ENCODE measurements at places on chromosomes 16 and 17.

GRCh38 chr16:30527635-30528178 lies 1.3 kb upstream of the ZNF768 start:
- no peaks in the 10 kb centered on the region for H3K27me3 ChIP-seq
- DNase-seq, result no peak
- H3K36me3 ChIP-seq, result no peaks in the 10 kb centered on the region
- peak overlapping the region; percentile 97 for H3K27ac ChIP-seq

DNA sequence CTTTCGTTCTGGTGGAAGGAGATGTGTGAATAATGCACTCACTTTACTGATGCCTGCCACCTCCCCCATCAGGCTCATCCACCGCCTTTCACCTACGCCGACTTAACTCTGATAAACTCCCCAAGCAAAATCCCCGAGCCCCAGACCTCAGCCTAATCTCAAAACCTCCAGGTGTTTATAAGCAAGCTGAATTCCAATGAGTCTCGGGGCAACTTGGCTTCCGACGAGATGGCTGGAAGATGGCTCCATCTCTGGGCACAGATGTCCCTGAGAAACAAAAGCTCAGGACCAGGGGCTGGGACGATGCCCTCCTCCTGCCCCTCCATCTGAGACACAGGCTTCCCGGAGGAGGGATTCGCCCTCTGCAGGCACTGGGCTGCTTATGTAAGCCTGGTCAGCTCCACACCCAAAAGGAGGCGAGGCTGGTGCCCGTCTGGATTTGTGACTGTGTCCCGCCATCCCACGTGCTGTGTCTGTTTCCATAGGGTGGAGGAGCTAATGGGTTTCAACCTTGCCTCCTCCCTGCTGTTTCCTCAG lies 386.4 kb upstream of the TNRC6C start:
- DNase-seq, result no peak
- no peak overlapping the region for H3K27ac ChIP-seq
- no peak overlapping the region for H3K4me3 ChIP-seq
- H3K36me3 ChIP-seq, result no peaks in the 10 kb centered on the region
- H3K4me1 ChIP-seq, result no peaks in the 10 kb centered on the region
- no peaks in the 10 kb centered on the region for H3K27me3 ChIP-seq

DNA sequence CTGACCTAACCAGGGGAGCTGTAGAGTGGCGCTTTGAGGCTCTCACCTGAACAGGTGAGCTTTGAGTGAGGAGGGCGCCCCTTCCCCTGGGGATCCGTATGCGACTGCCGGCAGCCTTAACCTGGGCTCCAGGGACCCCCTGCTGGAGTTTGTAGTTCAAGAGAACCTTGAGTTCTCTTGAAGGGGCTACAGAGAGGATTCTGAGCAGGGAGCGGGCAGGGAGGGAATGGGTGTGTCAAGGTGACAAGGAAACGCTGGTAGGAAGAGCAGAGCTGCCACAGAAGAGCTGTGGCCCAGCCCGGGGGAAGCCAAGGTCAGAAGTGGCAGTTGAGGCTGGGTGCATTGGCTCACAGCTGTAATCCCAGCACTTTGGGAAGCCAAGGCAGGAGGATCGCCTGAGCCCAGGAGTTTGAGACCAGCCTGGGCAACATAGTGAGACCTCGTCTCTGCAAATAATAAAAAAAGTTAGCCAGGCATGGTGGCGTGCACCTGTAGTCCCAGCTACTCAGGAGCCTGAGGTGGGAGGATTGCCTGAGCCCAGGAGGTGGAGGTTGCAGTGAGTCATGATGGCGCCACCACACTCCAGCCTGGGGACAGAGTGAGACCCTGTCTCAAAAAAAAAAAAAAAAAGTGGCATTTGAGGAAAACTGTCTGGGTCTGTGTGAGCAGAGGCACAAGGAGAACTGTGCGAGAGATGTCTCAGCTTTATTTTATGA lies 1.2 kb downstream of the LLGL2 start:
- H3K27me3 ChIP-seq, result no peaks in the 10 kb centered on the region
- H3K4me3 ChIP-seq, result peak overlapping the region; percentile 75
- peaks cover 17% of the 10 kb centered on the region for H3K4me1 ChIP-seq
- H3K36me3 ChIP-seq, result peaks cover 2% of the 10 kb centered on the region

DNA sequence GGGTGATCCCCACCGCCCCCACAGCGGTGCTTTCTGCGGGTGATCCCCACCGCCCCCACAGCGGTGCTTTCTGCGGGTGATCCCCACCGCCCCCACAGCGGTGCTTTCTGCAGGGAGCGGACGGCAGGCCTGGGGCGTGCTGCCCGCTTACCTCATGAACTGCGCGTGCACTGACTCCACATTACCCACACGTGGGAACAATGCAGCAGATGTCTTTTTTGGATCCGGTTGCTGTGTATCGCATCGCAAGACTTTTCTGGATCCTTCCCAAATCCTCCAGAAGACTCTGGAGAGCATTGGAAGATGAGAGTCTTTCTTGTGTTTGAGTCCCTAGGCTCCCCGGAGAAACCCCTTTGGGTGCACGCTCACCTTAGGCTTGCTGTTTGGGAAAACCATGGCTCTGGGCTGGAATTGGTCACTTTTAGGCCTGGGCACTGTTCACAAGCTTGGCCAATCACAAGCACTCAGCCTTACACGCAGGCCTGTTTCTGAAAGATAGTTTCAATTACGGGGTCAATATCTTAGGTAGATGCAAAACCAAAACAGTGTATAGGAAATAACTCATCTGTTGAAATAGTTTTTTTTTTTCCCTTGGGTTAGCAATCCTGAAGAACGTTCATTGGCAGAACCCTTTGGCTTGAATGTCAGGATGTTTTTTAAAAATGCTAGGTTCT lies 201.8 kb downstream of the RPTOR start:
- H3K27ac ChIP-seq, result no peak overlapping the region
- H3K4me1 ChIP-seq, result no peaks in the 10 kb centered on the region
- no peaks in the 10 kb centered on the region for H3K36me3 ChIP-seq
- no peaks in the 10 kb centered on the region for H3K27me3 ChIP-seq
- DNase-seq, result no peak

DNA sequence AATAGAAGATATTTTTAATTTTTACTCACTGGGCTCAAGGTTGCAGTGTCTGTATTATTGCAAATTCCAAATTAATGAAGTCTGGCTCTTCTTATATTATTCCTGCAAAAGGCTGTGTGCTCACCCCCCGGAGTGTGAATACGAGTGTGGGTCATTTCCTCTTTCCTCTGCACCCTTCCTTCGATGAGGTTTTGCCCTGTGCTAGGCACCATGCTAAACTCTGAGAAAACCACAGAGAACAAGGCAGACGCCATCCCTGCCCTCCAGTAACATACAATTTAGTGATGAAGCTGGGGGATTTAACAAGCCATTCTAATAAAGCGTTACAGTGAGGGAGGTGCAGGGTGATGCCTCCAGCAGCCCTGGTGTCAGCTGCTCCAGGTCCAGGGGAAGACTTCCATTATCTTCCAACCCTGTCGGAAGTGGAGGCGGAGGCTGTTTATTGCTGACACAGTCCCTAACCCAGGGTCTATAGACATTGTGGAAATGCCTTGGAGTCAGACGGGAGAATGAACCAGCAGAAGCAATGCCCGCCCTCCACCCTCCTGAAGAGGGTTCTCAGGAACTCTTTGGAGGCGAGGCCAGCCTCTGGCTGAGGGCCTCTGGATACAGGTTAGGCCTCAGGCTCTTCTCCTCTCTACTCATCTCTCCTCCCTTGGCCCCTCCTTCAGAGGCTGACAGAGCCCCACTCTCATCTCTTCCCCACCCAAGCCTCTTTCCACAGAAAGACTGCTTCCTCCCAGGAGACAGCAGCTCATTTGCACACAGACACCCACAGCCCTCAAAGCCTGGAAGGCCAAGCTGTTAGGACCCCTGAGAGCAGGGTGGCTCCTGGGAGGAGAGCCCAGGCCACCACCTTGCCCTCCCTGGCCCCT lies 2.0 kb upstream of the ACE start:
- no peak overlapping the region for H3K4me3 ChIP-seq
- DNase-seq, result no peak

GRCh38 chr16:2091547-2092255 lies 43.9 kb downstream of the TSC2 start:
- no peak for DNase-seq
- H3K4me3 ChIP-seq, result no peak overlapping the region
- 0 out of 2 replicates have a peak, but pooled peaks cover 9% of the 10 kb centered on the region for H3K4me1 ChIP-seq
- H3K36me3 ChIP-seq, result peaks cover 4% of the 10 kb centered on the region

GRCh38 chr16:50500171-50500874 lies 47.9 kb upstream of the NKD1 start:
- no peak overlapping the region for H3K27ac ChIP-seq
- H3K4me1 ChIP-seq, result no peaks in the 10 kb centered on the region
- no peaks in the 10 kb centered on the region for H3K27me3 ChIP-seq
- no peak for DNase-seq

GRCh38 chr17:35892091-35893035 lies 12.2 kb upstream of the CCL5 start:
- no peak overlapping the region for H3K4me3 ChIP-seq
- DNase-seq, result no peak
- H3K36me3 ChIP-seq, result no peaks in the 10 kb centered on the region
- H3K27me3 ChIP-seq, result no peaks in the 10 kb centered on the region

DNA sequence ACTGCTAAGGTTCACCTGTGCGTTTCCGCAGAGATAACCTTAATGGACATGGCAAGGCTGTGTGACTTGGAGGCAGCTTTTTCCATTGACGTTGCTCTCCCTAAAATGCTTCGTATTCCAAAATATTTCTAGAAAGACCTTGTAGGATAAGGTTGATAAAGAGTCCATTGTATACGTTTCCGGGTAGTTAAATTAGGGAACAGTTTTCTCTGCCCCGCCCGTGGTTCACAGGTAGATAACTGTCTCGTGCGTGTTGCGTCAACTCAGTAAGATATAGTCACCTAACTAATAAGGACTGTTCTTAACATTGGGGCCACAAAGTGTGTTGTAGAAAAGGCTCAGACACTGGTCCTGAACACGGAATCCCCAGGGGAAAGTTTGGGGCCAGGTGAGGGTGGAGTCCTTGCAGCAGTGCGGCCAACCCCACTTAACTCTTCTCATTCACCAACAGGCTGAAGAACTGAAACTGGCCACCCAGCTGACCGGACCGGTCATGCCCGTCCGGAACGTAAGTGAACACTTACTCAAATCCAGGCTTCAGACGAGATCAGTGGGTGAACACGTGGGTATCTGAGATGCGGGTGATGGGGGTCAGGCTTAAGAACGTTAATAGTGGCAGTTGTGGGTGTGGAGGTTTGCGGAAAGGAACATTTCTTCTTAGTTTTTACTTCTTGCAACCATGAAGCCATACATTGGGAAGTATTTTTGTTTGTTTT lies 1.6 kb downstream of the RPL13 start:
- no peak for DNase-seq
- peaks cover 27% of the 10 kb centered on the region for H3K36me3 ChIP-seq
- peak overlapping the region; percentile 93 for H3K27ac ChIP-seq
- peak overlapping the region; percentile 92 for H3K4me3 ChIP-seq

DNA sequence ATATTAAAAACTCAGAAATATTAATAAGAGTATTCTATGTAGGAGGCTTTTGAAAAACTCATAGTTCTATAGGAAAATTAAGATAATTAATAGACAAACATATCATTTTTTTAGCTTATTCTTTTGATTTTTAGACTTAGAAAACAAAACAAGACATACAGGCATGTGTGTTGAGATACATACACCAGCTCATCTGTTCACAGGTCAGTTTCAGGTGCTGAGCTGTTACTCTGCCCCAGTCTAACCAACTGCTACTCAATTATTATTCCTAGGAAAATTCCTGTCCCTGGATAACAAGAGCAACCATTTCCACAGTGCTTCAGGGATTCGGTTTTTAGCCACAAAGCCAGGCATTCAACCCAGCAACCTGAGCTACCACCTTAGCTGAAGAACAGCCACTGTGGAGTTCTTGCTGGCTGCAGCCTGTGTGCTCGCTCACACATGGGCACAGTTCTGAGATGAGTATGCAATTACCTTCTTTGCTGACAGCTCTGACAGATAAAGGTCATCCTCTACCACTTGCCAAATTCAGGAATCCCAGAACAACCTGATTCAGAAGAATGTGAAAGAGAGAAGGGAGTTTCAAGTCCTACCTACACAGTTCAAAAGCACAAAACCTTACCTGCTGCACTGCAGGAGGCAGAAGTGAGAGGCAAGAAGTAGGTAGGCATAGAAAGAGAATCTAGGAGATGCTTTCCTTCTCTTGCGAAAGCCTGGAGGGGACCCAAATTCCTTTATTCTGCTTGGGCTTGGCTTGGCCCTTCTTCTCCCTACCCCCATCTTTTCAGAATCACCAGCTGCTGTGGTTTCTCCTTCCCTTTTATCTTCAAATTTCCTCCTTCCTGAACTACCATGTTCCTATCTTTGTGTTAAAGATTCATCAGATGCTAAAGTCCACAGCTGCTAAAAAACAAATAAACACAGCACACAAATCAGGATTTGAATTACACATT lies 62.7 kb downstream of the TEX2 start:
- no peaks in the 10 kb centered on the region for H3K36me3 ChIP-seq
- H3K27ac ChIP-seq, result no peak overlapping the region
- H3K4me1 ChIP-seq, result no peaks in the 10 kb centered on the region
- no peaks in the 10 kb centered on the region for H3K27me3 ChIP-seq
- no peak for DNase-seq
- no peak overlapping the region for H3K4me3 ChIP-seq

GRCh38 chr16:86018487-86018886 lies 119.5 kb downstream of the IRF8 start:
- H3K4me3 ChIP-seq, result no peak overlapping the region
- H3K27ac ChIP-seq, result no peak overlapping the region
- H3K36me3 ChIP-seq, result no peaks in the 10 kb centered on the region
- H3K27me3 ChIP-seq, result peaks cover 7% of the 10 kb centered on the region
- DNase-seq, result no peak
- H3K4me1 ChIP-seq, result no peaks in the 10 kb centered on the region

- H3K27me3 ChIP-seq, result no peaks in the 10 kb centered on the region
- no peak overlapping the region for H3K4me3 ChIP-seq
- no peak overlapping the region for H3K27ac ChIP-seq
- DNase-seq, result no peak
These were observed 13.5 kb downstream of the NME3 start for GRCh38 chr16:1757714-1758461.

- no peaks in the 10 kb centered on the region for H3K4me1 ChIP-seq
- DNase-seq, result no peak
- H3K36me3 ChIP-seq, result no peaks in the 10 kb centered on the region
- no peak overlapping the region for H3K4me3 ChIP-seq
These were observed 13.2 kb upstream of the CLUH start for GRCh38 chr17:2724784-2725164.

GRCh38 chr17:50848711-50849110 lies 13.3 kb downstream of the WFIKKN2 start:
- H3K36me3 ChIP-seq, result no peaks in the 10 kb centered on the region
- peaks cover 11% of the 10 kb centered on the region for H3K4me1 ChIP-seq
- H3K4me3 ChIP-seq, result no peak overlapping the region
- no peaks in the 10 kb centered on the region for H3K27me3 ChIP-seq

Data from Panc1 (cell line).